ENCODE measurements at places on chromosomes 5 and 9. TPM values are rescaled to one million over a fixed set of nuclear protein-coding genes. Genes with fewer than 3 reads are reported as not detected.
A peak's percentile ranks its signal among the peaks of the same experiment; 100 is the strongest.

The KIF4B gene
- not detected for total RNA-seq

- DNase-seq, result no peak
Observed at GRCh38 chr5:24720743-24721142, 76.0 kb upstream of the CDH10 start.

DNA sequence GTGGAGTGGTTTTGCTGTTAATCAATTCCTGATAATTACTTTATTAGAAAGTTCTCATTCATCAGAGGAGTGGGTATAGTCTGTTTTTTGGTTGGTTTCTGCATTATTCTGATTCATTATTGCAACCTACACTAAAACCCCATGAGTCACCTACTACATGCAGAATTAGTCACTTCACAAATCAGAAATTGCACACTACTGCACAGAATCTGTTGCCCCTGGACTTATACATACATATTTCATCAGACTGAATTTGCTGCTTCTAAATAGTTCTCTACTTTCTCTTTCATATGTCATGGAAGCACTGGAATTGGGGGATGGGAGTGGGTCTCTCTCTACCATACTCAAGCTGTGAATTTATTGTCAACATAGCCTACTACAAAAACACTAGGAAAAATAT lies 585.1 kb downstream of the DNAH5 start:
- peak; percentile 77 for DNase-seq

DNA sequence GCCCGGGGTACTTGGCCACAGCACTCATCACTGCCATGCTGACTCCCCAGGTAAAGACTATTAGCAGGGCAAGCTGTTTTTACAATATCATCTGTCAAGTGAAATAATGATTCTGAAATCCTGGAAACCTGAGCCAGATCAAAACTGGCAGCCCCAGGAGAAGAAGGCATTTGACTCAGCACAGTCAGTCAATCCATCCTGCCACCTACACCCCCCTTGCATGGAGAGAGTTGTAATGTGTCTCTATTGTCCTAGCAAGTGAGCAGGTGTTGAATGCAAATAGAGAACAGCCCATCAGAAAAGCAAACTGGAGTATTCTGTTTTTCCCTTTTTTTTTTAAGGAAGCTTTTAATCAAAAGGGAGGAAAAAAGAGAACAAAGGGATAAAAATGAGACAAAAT lies 291.2 kb downstream of the BRINP1 start:
- DNase-seq, result no peak

DNA sequence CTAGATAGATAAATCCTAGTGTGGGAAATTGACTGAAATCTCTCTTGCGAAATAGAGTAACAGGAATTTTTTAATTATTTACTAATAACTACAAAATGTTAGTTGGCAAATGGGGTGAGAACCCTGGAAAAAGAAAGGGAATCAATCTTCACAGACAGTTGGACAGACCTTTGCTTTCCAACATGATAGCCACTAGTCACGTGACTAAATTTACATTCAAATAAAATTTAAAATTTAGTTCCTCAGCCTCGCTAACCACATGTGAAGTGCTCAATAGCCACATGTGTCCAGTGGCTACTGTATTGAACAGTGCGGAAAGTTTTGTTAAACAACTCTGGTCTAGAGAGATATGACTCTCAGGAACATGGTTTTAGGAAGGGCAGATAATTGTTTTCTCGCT lies 289.9 kb upstream of the RASA1 start:
- DNase-seq, result no peak

DNA sequence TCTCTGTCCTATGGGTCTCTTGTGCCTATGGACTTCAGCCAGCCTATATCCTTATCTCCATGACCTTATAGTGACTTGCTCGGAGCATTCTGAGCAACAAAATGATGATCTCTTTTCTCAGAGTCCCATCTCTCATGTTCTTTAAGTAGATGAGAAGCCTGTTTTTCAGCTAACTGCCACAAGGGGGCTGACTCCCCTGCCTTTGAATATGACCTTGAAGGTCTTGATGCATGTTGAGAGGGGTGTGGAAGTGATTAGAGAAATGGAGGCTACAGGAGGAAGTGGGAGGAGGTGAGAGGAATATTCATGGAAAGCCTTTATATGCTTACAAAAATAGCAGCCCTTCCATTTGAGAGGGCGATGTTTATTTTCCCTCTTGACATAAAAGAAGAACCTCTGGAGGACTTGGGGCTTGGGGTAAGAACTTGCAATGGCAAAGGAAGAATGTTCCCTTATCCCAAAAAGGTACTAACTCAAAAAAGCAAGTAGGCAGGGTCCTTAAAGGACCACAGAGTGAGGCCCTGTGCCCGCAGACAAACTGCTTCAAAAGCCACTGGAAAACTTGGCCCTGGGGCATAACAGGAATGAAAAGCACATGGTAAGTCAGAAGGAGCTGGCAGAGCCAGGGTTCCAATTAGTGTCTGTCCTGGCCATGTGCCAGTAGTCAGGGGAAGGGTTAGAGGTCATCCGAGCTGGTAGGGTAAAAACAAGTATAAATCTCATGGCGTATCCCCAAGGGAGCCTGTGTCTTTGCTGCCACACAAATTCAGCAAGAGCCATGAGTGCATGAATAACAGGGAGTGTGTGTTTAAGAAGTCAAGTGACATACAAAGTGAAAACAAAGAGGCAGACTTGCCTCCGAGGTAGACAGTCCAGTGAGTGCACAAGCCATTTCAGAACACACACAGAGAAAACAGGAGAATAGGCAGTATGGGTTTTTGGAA lies 39.1 kb downstream of the FGD3 start:
- no peak for DNase-seq

DNA sequence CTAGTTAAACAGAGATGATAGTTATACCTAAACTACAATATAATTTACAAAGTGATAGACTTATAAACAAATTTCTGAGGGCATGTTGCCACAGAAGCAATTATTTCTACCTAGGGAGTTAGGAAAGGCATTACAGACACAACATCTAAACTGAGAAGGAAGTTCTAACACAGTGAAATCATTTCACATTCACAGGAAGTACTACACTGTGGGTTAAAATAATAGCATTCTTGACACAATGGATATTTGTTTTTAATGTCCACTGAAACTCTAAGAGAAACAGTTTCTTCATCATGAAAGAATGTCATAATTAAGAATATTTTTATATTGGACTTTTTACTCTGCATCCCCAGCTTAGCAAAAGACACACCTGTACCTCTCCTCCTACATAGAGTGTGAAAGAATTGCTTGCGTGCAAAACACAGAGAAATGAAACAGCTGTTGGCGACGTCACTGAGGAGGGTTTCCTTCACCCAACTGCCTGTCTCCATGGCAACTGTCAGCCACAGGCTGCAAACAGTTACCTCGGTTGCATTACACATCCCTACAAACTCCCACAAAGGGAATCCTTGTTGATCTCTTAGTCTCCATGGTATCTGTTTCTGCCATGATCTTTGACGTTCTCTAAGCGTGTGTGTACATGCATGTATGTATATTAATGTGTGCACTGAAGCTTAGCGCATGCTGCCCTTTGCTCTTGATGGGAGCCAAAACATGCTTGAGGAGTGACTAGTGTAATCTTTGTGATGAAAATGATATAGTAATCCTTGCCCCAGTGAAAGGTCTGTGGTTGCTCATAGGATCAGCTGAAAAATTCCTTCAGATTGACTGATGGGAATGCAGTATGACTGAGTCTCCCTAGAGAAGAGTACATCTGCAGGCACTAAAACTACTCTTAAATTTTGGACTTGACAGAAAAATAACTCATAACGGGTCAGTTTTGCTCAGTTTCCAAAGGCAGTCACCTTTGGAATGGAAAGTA lies 168.5 kb downstream of the ACTL7B start:
- peak; percentile 17 for DNase-seq

- DNase-seq, result no peak
Observed at GRCh38 chr5:14663734-14664269, 716 bp upstream of the OTULIN start.

DNA sequence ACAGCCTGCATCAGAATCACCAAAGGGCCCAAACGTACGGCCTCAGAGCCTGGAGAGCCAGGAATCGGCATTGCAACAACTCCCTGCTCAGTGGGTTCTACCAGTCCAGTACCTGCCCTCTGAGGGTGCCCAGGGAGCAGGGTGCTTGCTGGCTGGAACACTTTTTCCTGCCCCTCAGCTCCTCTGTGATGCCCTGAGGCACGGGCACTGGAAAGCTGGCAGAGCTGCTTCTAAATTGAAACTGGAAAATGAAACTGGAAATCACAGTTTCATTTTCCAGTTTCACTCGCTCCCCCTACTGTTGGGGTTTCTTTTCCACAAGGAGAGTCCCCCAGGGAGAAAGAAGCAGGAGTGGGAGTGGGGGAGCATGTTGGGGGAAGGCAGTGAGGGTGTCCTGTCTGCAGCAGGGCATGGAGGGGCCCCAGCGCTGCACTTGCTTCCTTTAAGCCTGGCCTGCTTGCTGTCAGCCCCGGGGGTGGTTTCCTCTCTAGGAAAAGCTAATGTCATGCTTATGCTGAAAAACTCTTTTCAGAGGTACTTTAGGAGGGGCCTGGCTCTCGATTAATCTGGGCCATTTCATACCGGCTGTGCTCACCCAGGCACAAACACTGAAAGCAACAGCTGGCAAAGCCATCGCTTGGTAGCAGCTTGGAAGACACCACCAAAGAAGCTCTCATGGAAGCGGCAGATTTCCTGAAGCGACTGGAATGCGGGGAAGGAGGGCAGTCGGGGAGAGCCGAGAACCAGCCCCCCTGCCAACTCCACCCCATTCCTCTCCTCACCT lies 26.2 kb downstream of the IRF1 start:
- DNase-seq, result no peak

The PROB1 gene
- 0.60 TPM for total RNA-seq

DNA sequence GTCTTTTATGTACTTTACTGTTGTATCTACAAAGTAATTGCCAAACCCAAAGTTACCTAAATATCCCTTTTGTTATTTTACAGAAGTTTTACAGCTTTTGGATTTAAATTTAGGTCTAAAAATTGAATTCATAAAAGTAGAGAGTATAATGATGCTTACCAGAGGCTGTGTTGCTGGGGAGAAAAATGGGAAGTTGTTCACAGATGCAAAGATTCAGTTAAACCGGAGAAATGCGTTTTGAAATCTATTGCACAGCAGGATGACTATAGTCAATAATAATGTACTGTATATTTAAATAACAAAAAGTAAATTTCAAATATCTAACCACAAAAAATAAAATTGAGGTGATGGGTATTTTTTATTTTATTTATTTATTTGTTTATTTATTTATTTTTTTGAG lies 2.6 kb upstream of the ANKRD18A start:
- DNase-seq, result no peak

GRCh38 chr5:2896371-2897275 lies 145.1 kb upstream of the IRX2 start:
- no peak for DNase-seq

DNA sequence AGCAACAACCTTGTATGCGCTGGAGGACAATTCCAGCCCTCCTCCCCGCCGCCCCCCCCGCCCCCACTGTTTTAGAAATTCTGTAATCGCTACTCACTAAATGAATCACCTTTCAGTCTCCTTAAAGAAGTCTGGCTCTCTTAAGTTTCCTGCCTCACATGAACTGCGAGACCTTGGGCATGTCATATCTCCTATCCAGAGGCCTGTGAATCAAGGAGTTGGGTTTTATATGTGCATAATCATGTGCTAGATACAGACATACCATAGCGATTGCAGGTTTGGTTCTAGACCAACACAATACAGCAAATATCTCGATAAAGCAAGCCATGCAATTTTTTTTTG lies 337 bp upstream of the DMAC1 start:
- DNase-seq, result no peak

The TSTD2 gene
- 18.4 TPM for total RNA-seq

- no peak for DNase-seq
Observed at GRCh38 chr9:105173306-105173705, 71.1 kb upstream of the SLC44A1 start.

The FST gene
- total RNA-seq, result 57.1 TPM

- peak; percentile 20 for DNase-seq
Observed at GRCh38 chr5:180873615-180874520, 12.8 kb upstream of the ZFP62 start.

The AK8 gene
- 0.84 TPM for total RNA-seq

DNA sequence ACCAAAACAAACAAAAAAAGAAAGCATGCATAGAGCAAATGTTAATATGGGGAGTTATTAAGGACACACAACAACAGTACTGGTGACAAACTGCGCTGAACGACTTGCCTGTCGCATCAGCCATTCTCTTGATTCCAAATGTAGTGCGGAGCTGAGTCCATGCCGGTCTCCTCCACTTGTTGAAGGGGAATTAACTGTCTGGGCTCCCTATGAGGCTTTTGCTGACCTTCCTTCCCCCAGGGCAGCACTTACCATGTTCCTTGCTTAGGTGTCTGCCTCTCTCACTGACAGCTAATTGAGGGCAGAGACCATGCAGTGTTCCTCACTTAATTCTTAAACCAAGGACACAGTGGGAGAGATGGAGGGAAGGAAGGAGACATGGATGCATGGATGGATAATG lies 40.8 kb upstream of the FAT2 start:
- no peak for DNase-seq

- DNase-seq, result peak; percentile 36
Observed at GRCh38 chr5:180090098-180090768, 18.7 kb upstream of the RNF130 start.

GRCh38 chr9:123085916-123086315 lies 52.4 kb downstream of the GPR21 start:
- no peak for DNase-seq

- DNase-seq, result no peak
Observed at GRCh38 chr5:181047288-181047687, 7.2 kb downstream of the BTNL9 start.

DNA sequence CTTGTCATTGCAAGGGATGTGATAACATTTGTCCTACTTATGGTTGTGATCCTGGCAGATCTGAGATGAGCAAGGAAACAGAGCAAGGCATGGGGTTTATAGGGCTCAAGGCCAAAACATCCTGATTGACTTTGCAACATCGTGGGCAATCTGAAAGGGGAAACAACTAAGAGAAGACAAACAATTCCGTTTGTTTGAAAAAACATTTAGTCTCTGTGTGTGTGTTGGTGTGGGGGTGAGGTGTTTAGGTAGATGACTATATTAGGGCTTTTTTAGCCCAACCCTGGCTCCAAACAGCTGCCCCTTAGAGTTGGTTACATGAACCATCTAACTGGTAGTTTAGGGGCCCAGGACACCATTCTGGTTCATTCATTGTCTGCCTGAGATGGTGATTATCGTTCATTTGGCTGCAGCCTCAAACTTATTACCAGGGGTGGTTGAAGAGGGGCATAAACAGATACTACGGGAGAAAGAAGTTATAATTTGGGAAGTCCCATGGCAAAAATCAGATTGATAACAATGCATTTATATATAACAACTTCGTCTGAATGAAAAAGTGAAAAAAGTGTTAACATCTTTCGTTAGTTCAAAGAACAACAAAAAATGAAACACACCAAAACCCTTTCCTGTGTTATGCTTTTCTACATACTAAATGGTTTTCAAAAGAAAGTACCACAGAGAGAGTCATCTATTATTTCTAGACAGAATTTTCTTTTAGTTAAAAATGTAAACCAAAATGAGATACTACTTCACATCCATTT lies 5.7 kb downstream of the FYB1 start:
- no peak for DNase-seq

The GPR150 gene
- total RNA-seq, result not detected

GRCh38 chr5:73420666-73421065 lies 27.9 kb downstream of the FOXD1 start:
- no peak for DNase-seq
